ENCODE measurements at places on chromosomes 1 and 21.

DNA sequence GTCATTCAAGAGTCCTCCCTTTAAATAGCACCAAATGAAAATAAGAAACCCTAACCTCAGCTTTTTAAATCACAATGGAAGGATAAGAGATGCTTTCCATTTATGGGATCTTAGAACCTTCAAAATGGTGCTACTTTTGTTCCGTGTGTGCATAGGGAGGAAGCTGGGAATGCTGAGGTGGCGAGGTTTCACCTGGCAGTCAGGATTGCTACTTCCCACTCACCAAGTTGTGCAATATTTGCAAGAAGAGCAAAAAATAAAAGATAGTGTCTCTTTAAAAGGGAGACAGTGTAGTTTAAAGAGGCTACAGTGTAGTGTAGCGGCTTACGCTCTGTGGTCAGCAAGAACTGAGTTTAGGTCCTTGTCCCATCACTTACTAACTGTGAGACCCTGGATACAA lies 392.4 kb upstream of the ST6GALNAC5 start:
- no peak for DNase-seq

GRCh38 chr1:85444381-85444780 lies 20.6 kb downstream of the DDAH1 start:
- no peak for DNase-seq

GRCh38 chr1:216731562-216731961 lies 8.3 kb upstream of the ESRRG start:
- DNase-seq = no peak

DNA sequence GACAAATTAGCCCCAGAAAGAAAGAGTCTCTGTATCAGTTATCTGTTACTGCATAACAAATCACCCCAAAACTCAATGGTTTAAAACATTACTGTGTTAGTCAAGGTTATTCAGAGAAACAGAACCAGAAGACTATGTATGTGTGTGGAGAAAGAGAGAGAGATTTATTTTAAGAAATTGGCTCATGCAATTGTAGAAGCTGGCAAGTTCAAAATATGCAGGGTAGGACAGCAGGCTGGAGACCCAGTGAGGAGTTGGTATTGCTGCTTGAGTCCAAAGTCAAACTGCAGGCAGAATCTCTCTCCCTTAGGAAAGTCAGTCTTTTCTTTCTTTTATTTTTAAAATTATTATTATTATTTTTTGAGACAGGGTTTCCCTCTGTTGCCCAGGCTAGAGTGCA lies 50.2 kb upstream of the TNR start:
- DNase-seq = no peak

DNA sequence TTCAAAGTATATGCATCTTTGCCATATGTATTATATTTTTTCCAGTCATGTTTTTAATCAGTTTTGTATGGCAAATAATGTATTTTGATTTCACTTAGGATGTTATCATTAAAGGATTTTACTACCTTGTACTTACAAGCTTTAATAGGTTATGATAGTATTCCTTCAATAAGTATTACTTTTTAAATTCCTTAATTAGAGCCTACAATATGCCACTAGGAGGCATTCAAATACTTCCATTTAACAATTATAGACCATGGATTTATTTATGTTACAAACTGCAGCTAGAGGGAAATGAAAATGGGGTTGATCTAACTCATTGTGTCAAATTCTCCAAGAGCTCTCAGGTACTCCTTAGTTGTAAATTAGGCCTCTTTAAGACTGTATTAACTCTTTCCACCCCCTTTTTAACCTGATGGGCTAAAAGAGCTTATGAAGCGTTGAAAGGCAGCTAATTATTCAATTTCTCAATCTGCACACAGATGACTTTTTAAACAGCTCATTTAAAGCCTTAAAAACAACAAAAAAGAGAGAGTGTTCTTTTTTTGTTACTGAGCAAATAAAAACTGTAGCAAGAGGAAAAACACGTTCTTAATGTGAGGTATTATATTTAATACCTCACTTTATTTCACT lies 156.2 kb downstream of the DENND1B start:
- no peak for DNase-seq

- DNase-seq = no peak
These were observed 11.4 kb downstream of the HP1BP3 start for GRCh38 chr1:20775700-20776099.

GRCh38 chr1:18007391-18008041 lies 100.1 kb upstream of the IGSF21 start:
- no peak for DNase-seq

DNA sequence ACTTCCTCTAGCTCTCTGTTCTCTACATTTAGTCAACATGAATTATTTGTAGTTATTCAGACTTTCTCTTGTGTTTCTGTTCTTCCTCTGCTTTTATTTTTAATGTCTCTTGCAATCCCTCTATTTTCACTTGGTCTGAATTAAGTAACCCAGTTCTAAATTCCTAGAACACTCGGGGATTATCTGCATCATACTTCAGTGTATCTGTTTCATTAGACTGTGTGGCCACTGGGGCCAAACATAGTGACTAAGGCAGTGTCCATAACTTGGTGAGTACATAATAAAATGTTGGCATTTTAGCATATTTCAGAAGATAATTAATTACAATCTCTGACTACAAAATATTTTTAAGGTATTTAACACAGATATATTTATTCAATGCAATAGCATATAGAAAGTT lies 1087.2 kb upstream of the B3GALT2 start:
- DNase-seq = no peak

- no peak for DNase-seq
These were observed 8.1 kb upstream of the GBP5 start for GRCh38 chr1:89280766-89281165.

GRCh38 chr1:65232461-65232990 lies 76.8 kb upstream of the DNAJC6 start:
- DNase-seq = no peak

DNA sequence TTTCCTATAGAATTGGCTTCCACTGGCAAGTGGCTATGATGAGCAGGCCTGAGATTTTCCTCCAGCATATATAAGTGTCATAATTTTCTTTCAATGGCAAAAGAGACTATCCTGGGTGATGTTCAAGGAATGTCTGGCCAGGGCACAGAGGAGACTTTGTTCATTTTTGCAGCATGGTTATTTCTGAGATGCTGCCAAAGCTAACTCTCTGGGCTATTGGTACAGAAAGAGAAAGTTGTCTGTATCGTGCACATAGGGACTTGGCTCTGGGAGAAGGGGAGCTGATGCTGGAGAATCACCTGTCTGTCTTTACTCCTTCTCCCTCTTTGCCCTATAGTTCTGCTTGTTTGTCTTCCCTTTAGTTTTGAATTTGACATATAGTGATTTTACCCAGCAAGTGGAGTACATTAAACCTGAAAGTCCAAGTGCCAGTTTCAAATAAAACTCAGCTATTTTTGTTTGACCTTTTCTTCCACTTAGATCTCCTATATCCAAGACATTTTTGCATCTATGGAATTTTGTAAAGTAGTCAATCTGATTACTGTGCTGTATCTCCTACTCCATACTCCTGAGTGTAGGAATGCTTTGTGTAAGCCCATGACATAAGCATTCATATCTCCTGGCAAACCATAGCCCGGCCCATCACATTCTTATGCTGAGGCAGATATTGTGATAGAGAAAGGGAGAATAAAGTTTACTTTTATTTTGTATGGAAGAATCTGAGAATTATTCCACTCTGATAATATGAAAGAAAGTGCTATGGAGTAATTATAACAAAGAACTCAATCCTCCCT lies 3.9 kb downstream of the FNDC7 start:
- no peak for DNase-seq

GRCh38 chr1:200337410-200337809 lies 72.4 kb downstream of the ZNF281 start:
- DNase-seq = no peak

DNA sequence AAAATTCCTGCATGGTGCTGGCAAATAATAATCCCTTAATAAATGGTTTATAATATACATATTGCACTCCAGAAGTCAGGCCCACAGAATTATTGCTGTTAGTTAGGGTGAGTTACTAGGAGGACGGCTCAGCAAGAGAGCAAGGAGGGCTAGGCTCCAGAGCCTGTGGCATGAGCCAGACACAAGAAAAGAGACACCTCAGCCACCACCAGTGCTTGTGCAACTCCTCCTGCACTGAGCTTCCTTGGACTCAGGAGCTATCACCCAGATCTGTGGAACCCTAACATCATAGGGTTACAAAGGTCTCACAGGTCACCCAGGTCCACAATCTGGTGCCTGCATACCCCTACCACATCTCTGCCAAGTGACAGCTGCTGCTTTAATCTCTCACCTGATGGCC lies 12.8 kb upstream of the LRRC8D start:
- no peak for DNase-seq

DNA sequence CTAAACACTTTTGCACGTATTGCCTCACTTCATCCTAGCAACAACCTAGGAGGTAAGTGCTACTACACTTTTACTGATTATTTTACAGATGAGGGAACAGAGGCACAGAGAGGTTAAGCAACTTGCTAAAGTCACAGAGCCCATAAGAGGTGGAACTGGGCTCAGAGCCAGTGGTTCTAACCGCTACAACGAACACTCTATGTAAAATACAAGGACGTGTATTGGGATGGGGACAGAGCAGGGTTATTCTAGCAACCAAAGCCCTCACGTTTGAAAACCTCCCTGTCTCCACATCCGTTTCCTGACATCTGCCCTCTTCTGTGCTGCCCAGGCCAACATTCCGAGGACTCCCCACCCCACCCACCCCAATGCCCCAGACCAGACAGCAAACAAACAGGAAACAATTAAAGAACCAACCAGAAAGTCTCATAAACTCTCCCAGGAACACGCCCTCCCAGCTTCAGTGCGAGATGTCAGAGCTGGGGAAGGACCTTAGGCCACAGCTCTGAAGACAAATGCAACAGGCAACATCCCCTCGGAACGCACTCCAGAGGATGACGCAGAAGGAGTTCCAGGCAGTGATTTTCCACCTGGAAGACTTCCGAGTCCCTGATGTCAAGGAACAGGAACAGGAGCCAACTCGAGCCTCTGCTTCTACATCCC lies 41.1 kb downstream of the GLIS1 start:
- no peak for DNase-seq

DNA sequence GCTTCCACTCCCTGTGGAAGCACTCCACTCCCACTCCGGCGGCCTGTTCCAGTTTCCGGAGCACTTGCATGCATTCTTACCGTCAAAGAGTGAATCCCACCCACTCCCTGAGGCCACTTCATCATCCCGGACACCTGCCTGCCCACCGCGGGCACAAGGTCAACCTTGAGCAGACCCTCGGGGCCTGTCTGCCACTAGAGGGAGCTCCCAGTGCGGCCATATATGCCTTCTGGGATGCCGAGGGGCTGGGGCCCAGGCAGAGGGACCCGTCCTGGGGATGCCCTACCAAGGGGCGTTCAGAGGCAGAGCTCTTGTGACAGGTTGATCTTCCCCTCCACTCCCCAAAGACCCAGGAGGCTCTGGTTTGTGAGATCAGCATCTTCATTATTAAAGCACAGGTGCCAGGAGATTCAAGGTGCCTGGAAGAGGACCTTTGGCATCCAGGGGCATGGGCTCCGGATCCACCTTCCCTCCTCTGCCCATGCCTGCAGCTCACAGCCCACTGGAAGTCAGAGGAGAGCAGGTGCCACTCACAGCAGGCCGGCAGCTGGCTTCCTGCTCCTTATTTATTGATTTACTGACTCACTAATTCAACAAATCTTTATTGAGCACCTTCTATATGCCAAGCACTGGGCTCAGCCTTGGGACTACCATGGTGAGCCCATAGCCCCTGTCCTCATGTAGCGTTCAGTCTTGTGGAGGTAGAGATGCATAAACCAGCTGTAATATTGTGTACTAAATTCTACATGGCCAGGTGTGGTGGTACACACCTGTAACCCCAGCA lies 47.3 kb downstream of the UBIAD1 start:
- DNase-seq = peak; percentile 28

DNA sequence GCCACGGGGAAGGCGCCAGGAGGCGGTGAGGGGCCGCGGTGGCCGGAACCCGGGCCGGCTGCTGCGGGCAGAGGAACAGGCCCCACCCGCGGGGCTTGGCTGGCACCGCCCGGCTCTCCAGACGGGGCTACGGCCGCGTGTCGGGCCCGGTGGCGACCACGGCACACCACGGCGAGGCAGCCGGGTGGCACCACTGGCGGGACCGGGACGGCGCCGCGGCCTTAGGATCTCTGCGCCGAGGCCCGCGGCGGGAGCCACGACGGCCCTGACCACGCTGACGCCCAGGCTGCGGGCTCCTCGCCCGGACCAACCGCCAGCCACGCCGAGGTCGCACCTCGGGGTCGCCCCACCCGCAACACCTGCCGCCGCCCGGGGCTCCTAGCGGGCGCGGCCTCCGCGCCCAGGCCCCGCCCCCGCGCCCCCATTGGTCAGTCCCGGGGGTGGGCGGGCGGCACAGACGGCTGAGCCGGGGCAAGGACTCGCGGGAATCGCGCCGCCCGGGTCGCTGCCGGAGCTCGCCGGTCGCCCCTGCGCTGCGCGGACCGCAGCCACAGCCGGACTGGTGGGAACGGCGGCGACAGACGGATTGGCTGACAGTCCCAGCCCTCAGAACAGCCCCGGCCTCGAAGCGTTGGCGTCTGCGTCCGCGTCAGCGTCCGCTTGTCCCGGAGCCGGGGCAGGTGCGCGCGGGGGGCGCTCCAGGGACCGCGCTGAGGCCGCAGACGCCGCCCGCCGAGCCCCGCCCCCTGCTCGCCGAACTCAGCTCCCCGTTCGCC lies at the start of gene BMP8A:
BMP8A (plus strand) TSS at position 491 of the 776 bp plus-strand sequence. CDS start 356 bp downstream, outside the sequence.
- DNase-seq = peak; percentile 55

GRCh38 chr1:33128781-33129180 lies 47.8 kb downstream of the AZIN2 start:
- DNase-seq = no peak

DNA sequence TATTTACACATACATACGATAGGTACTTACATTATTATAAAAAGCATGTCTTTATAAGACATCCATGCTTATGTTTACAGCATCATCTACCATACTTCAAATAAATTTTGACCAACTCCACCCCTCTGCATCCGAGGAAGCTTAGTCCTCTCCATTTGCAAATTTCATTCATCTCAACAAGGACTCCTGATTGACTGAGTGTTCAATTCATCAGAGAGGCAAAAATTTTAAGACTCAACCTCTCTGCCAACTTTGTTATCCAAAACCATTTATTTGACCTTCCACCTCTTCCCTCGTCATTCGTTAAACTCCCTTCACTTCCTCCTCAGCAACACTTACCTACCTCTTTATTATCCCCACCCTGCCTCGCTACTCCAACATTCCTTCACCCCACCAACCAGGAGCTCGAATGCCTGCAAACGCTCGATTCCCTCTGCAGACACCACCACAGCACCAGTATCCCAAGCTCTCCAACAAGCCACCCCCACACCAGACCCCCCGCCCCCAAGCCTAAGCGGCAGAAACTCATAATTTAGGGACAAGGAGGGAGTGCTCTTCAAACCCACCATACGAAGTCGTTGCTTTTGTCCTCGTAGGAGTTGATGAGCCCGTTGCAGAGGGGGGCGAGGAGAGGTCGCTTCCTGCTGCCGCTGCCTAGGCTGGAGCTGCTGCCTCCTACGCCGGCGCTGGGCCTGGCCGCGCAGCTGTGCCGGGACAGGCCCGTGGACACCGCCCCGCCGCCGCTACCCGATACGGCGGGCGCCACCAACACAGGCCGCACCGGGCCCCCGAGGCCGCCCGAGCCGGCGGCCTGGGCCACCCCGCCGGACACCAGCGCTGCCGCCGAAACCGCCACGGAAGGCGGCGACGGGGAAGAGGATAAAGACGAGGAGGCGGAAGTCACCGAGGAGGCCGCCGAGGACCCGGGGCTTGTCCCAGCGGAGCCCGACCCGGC lies 803 bp downstream of the COP1 start:
- DNase-seq = peak; percentile 59

- DNase-seq = no peak
These were observed 37.4 kb downstream of the CHD5 start for GRCh38 chr1:6142734-6143133.

GRCh38 chr1:155932487-155932886 lies 1.7 kb downstream of the KHDC4 start:
- no peak for DNase-seq

GRCh38 chr1:35544976-35545375 lies 12.2 kb downstream of the KIAA0319L start:
- peak; percentile 66 for DNase-seq

Data from NT2/D1 (cell line).